ENCODE measurements at places on chromosomes 12 and 14.
A peak's percentile ranks its signal among the peaks of the same experiment; 100 is the strongest.

DNA sequence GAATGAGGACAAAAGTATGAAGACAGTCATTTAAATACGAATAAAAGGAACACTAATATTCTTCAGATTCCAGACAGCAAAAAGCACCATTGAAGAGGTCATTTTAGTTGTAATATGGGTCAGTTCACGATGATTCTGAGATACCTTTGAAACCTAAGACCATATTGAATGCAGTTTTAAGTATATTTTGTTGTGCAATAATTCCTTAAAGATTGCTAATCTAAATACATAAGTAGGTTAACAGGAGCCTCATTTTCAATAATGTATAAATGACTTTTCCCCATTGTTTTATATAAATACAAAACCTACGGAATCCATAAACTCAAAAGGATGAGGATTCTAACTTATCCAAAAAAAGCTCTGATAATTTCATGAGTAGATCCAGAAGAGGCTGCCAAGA lies 5.8 kb downstream of the GNS start:
- no peak for DNase-seq

DNA sequence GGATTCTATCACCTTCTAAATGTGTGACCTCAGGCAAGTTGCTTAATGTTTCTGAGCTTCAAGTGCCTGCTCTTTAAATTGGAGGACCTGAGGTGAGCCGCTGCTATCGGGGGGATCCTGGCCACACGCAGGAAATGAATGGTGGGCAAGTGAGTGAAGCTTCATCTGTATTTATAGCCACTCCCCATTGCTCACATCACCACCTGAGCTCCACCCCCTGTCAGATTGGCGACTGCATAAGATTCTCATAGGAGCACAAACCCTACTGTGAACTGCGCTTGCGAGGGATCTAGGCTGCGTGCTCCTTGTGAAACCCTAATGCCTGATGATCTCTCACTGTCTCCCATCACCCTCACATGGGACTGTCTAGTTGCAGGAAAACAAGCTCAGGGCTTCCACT lies 158.6 kb upstream of the CCND2 start:
- DNase-seq: no peak

GRCh38 chr14:99684410-99684934 lies 374 bp downstream of the CYP46A1 start:
- DNase-seq: no peak

- peak; percentile 28 for DNase-seq
Observed at GRCh38 chr12:78470354-78471195, 394.0 kb upstream of the SYT1 start.

- peak; percentile 71 for DNase-seq
Observed at GRCh38 chr14:76720382-76720813, 40.9 kb upstream of the VASH1 start.

DNA sequence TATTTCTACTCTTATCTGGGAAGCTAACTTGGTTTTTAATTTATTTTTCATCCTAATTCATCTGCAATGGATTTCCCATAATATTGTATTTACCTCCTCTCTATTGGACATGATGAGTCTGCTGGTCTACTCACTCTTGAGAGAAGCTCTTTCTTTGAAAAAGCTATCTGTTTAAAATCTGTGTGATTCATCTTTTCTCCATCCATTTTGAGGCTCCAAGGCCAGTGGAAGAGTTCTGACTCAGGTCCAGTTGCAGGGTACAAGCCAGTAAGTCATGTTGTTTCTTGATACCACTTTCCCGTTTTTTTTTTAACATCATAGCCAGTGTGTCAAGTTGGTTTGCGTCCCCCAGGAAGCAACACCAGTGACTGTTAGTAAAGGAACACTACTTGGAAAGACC lies 160.3 kb upstream of the BMP4 start:
- no peak for DNase-seq

GRCh38 chr12:13452955-13453570 lies 256.5 kb downstream of the EMP1 start:
- DNase-seq: no peak

GRCh38 chr12:52942066-52942900 lies 6.6 kb upstream of the KRT18 start:
- no peak for DNase-seq
